Liver (tissue), 10 donors: ENCODE measurements at places on chromosomes 3 and 15. TPM values are rescaled to one million over a fixed set of nuclear protein-coding genes. Genes with fewer than 3 reads are reported as not detected.
A peak's percentile ranks its signal among the peaks of the same experiment; 100 is the strongest.

DNA sequence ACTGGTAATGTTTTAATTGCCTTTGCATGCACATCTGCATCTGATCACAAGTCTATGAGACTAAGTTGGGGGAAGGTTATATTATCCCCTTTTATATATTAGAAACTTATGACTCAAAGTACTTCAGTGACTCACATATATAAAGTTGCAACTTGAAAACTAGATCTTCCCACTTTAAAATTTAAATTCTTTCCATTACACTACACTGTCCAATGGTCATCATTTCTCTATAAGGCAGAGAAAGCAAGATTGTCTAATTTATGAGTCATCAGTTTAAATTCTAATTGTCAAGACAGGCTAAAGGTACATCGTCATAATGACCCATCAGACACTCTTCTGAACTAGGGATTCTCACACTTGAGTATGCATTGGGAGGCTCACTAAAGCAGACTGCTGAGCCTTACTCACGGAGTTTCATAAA, 37.9 kb downstream of the CPA3 start:
- no peaks in the 10 kb centered on the region for H3K27me3 ChIP-seq
- H3K27ac ChIP-seq = no peak overlapping the region
- H3K4me1 ChIP-seq = no peaks in the 10 kb centered on the region
- no peak overlapping the region for H3K4me3 ChIP-seq

GRCh38 chr3:161745741-161746140, 249.1 kb downstream of the OTOL1 start:
- H3K36me3 ChIP-seq = no peaks in the 10 kb centered on the region
- no peak overlapping the region for H3K4me3 ChIP-seq
- H3K4me1 ChIP-seq = no peaks in the 10 kb centered on the region
- H3K27me3 ChIP-seq = no peaks in the 10 kb centered on the region
- H3K27ac ChIP-seq = no peak overlapping the region
- DNase-seq = no peak

GRCh38 chr3:98702166-98702565, 61.0 kb upstream of the ST3GAL6 start:
- H3K36me3 ChIP-seq = no peaks in the 10 kb centered on the region
- no peak overlapping the region for H3K27ac ChIP-seq
- H3K27me3 ChIP-seq = no peaks in the 10 kb centered on the region
- no peak for DNase-seq

- no peaks in the 10 kb centered on the region for H3K27me3 ChIP-seq
- no peak overlapping the region for H3K4me3 ChIP-seq
- H3K27ac ChIP-seq = no peak overlapping the region
- H3K36me3 ChIP-seq = no peaks in the 10 kb centered on the region
- DNase-seq = no peak
- H3K4me1 ChIP-seq = peaks cover 8% of the 10 kb centered on the region
These were observed 4.7 kb downstream of the BAHD1 start for GRCh38 chr15:40445421-40445922.

- no peaks in the 10 kb centered on the region for H3K27me3 ChIP-seq
- no peak for DNase-seq
- no peaks in the 10 kb centered on the region for H3K4me1 ChIP-seq
- no peak overlapping the region for H3K27ac ChIP-seq
These were observed 72.9 kb downstream of the OCA2 start for GRCh38 chr15:28026221-28026620.

GRCh38 chr15:78316283-78317083, 17.1 kb upstream of the SKIC8 start:
- H3K27ac ChIP-seq = no peak overlapping the region
- no peaks in the 10 kb centered on the region for H3K4me1 ChIP-seq
- no peaks in the 10 kb centered on the region for H3K27me3 ChIP-seq
- no peak overlapping the region for H3K4me3 ChIP-seq

DNA sequence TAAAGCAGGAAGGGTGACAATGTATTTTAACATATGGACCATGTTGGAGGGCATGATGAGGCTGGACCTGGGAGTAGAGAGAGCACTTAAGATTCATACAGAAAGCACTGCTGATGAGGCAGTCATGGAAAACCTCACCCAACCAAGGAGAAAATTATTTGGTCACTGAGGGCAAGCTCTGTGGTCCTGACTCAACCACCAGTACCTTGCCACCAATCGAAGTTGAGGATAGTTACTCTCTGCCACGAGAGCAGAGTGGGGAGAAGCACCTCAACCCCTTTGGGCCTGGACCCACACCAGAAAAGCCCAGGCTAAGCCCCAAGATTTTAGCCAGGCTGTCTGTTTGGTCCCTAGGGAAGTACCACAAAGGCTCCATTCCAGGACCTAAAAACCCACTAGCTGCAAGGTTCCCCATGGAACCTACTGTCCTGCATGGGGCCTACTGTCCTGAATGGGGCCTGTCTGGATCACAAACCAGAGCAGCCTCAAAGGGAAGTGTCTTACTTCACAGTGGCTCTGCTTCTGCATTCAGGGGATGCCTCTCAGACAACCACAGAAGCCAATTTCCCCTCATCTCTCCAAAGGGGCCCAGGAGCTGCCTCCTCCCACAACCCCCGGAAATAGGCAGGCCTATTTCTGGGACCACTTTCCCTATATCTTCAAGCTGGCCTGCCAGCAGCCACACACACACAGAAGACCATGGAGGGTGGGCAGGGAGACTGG, 4.2 kb downstream of the CCDC71 start:
- no peak overlapping the region for H3K4me3 ChIP-seq
- H3K4me1 ChIP-seq = peaks cover 12% of the 10 kb centered on the region
- peaks cover 14% of the 10 kb centered on the region for H3K36me3 ChIP-seq
- H3K27ac ChIP-seq = no peak overlapping the region
- no peaks in the 10 kb centered on the region for H3K27me3 ChIP-seq

DNA sequence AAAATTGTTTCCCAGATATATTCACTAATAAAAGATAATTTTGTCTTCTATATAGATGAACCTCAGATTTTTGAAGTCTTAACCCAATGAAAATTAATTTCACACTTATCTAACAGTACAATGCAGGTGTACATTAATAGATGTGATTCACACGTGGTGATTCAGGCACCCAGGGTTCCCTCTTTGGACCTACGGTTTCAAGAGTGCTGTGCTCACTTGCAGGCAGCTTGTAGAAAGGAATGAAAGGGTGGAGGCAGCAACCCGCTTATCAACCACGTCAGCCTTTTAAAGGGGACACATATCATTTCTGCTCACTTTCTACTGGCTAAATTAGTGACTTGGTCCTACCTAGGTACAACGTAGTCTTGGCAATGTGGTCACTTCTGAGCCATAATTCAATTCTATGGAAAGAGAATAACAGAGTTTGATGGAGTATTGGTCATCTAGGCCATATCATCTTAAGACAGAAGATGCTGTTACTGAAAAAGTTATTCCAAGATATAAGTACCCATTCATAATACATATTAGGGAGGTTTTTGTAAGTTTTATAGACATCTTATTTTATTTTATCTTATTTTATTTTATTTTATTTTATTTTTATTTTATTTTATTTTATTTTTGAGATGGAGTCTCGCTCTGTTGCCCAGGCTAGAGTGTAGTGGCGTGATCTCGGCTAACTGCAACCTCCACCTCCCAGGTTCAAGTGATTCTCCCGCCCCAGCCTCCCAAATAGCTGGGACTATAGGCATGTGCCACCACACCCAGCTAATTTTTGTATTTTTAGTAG, 37.9 kb downstream of the ACP3 start:
- H3K36me3 ChIP-seq = no peaks in the 10 kb centered on the region
- H3K27me3 ChIP-seq = no peaks in the 10 kb centered on the region
- no peaks in the 10 kb centered on the region for H3K4me1 ChIP-seq

- peaks cover 46% of the 10 kb centered on the region for H3K4me1 ChIP-seq
- peak overlapping the region; percentile 69 for H3K27ac ChIP-seq
- H3K27me3 ChIP-seq = no peaks in the 10 kb centered on the region
- H3K36me3 ChIP-seq = no peaks in the 10 kb centered on the region
- peak; percentile 40 for DNase-seq
These were observed 203.7 kb upstream of the ICE2 start for GRCh38 chr15:60682615-60683014.

DNA sequence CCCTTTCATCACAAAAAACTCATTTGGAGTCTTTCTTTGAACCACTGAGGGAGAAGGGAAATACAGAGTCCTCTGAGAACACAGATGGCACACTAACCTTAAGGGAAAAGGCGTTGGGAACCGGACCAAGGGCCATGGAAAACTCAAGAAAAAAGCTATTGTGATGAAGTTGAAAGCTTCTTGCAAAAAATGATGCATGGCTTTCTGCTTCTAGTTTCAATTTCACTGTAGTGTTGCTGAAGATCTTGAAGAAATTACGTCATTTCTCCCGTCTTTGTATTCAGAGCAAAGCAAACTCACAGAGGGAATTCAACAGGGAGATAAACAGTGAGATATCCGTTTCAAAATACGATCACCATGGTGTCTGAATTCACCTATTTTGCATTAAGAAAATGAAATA, 642.3 kb upstream of the ADAMTS9 start:
- H3K27me3 ChIP-seq = no peaks in the 10 kb centered on the region
- no peaks in the 10 kb centered on the region for H3K4me1 ChIP-seq
- no peaks in the 10 kb centered on the region for H3K36me3 ChIP-seq

GRCh38 chr3:141523615-141524375, 37.0 kb downstream of the RASA2 start:
- no peak overlapping the region for H3K27ac ChIP-seq
- peaks cover 12% of the 10 kb centered on the region for H3K4me1 ChIP-seq
- peaks cover 3% of the 10 kb centered on the region for H3K36me3 ChIP-seq
- no peaks in the 10 kb centered on the region for H3K27me3 ChIP-seq

DNA sequence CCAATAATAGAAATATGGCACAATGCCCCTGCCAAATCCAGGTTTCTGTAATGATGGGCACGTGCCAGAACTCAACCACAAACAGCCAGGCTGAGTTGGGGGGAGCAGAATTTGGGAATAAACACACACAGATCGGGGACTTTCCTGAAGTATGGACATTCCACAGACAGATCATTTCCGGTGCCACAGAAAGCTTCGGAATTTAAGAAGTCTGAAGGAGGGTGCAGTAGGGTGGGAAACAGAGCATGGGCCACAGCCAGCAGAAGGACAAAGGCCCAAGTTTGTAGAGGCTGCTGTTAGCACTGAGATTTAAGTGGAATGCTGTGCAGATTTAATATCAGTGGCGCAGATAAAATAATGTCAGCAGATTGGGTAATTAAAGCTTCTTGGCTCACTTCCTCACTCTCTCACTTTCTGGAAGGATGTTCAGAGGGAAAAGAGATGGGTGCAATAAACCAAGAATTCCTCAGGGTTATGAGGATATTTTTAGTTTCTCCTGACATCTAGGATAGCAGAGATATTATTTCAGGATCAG, 67.4 kb downstream of the MYLK start:
- no peak overlapping the region for H3K4me3 ChIP-seq
- H3K4me1 ChIP-seq = no peaks in the 10 kb centered on the region
- H3K27me3 ChIP-seq = no peaks in the 10 kb centered on the region
- H3K36me3 ChIP-seq = no peaks in the 10 kb centered on the region

DNA sequence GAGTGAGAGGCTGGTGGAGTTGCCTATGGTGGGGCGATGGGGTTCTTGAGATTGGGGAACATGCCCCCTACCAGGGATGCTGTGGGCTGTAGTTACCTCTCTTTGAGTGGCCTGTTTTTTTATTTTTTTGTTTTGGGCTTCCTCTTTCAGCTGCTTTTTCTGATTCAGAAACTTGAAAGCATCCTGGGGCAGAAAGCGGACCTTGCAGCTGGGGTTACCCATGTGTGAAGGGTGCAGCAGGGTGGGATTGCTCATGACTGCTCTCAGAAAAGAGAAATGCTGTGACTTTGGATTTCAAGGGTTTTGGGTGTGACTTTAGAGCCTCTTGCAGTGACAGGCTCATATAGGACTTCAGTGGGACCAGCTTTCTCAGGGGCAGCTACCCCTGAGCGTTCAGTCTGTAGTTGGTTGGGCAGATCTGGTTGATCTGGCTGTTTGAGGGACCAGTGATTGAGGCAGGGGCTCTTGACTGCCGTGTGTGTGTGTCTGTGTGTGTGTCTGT, 1.8 kb downstream of the LIMD1 start:
- H3K4me3 ChIP-seq = no peak overlapping the region
- no peak for DNase-seq
- H3K27me3 ChIP-seq = no peaks in the 10 kb centered on the region
- peak overlapping the region; percentile 95 for H3K27ac ChIP-seq

DNA sequence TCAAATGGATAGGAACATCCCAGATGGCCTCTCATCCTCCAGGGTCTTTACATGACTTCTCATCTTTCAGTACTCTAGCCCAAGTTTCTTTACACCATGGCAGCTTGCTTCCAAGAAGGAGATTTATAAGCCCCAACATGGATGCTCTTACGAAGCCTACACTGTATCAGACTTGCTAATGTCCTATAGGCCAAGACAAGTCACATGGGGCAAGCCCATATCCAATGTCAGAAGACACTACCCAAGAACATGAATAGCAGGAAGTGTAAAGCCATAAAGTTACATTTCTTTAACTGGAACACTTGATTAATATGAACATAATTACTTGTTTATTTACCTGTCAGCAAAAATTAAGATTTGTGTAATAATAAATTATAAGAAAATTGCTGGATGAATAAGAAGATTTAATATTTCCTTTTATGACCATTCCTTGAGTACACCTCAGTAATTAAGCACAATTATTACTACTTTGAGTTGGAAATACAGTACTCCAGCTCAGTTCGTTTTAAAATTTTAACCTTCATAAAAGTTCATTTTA, 5.1 kb downstream of the SPESP1 start:
- no peaks in the 10 kb centered on the region for H3K36me3 ChIP-seq
- H3K4me3 ChIP-seq = no peak overlapping the region
- H3K27me3 ChIP-seq = no peaks in the 10 kb centered on the region

The RTP3 gene
- total RNA-seq = 1.0 TPM

The PRSS50 gene
- total RNA-seq = 0.25 TPM

The PLAAT1 gene
- not detected for total RNA-seq
